ENCODE measurements at places on chromosomes 16 and 17.

GRCh38 chr16:7405166-7405565, 72.5 kb downstream of the RBFOX1 start:
- peak; percentile 58 for DNase-seq

- DNase-seq = no peak
These were observed 394 bp upstream of the NME4 start for GRCh38 chr16:396605-397004.

DNA sequence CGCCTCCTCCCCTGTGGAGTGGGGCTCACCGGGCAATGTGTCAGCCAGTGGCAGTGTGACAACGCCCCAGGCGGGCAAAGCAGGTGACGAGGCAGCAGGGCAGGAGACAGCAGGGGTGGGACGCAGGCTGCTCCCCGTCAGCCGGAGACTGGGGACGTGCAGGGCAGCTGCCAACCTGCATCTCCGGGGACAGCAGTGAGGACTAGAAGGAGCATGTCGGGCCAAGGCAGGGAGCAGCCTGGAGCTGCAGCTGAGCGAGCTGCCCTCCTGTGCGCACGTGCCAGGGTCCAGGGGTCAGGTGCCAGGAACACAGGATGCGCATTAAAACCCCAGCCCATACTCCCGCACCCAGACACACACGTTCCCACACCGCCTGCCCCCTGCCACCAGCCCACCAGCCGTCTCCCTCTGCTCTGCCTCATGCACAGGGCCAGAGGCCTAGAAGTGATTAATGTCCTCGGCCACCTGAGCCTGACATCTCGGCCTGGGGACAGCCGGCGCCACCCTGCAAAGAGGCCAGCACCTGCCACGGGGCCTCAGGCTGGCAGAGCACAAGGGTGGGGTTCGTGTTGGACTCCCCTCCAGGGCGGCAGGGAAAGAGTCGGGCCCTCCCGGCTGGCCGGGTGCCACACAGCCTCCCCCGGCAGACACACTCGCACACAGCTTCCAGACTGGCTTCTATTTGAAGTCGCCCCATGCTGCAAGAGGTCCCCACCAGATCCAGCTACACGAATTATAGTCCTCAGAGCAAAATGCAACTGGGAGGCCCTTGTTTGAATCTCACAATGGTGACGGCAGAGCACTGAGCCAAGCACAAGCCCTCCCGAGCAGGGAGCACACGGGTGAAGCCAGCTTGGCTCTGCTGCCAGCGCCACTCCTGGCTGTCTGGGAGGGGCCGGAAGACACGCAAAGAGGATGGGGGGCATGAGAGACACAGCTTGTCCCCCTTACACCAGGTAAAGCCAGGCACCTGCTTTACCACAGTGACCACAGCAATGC, 90.4 kb downstream of the RBFOX3 start:
- DNase-seq = no peak

GRCh38 chr16:80794071-80794470, 10.3 kb downstream of the CDYL2 start:
- DNase-seq = no peak

- DNase-seq = no peak
These were observed 7.8 kb downstream of the BBS2 start for GRCh38 chr16:56512025-56512424.

- DNase-seq = no peak
These were observed 104.9 kb downstream of the AXIN2 start for GRCh38 chr17:65456368-65457151.

DNA sequence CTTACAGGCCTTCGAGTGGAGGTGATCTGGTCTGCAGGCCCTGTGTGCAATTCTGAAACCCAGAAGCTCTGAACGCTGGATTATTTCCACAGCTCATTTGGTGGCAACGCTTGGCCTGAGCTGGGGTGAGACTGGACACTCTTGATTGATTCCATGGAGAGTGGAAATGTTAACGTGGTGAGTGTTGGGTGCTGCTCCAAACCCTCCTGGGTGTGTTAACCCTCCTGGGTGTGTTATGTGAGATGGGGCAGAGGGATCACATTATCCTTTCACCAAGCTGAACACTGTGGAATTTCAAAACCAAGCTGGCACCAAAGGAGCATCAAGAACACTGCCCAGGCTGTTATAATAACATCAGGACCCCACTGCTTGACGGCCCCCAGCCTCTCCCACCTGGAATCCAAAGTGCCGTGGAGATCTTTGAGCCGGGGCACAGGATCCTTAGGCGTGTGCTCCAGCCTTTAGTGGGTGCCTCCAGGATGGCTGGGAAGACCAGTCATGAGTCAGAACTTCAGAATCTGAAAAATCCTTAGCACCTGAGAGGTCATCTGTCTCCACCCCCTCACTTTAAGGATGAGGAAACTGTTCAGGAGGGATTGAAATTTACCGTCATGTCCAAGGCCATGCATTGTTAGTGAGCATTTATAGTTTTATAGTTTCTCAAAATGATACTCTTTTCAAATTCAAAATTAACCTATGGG, 75.0 kb downstream of the RPTOR start:
- no peak for DNase-seq

- no peak for DNase-seq
These were observed 7.4 kb upstream of the TMEM220 start for GRCh38 chr17:10737168-10737622.

- no peak for DNase-seq
These were observed 42.5 kb downstream of the ERN1 start for GRCh38 chr17:64087252-64088005.

DNA sequence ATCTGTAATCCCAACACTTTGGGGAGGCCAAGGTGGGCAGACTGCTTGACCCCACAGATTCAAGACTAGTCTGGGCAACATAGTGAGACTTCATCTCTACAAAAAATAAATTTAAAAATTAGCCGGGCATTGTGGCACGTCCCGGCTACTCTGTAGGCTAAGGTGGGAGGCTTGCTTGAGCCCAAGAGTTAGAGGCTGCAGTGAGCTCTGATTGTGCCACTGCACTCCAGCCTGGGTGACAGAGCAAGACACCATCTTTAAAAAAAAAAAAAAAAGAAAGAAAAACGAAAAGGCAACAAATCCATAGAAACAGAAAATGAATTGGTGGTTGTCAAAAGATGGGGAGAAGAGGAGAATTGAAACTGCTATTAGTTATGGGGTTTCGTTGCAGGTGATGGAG, 27.7 kb downstream of the NCOR1 start:
- DNase-seq = no peak

GRCh38 chr16:3761375-3762106, 44.2 kb upstream of the TRAP1 start:
- no peak for DNase-seq

- DNase-seq = peak; percentile 75
These were observed at the start of gene AKAP1 for GRCh38 chr17:57084802-57085447. Gene AKAP1 (plus strand): TSS chr17:57085246. CDS start chr17:57105465, 20,219 bp downstream.

GRCh38 chr17:71634376-71634775, 486.4 kb upstream of the SOX9 start:
- DNase-seq = no peak

GRCh38 chr16:17134586-17134985, 336.2 kb downstream of the XYLT1 start:
- DNase-seq = no peak

GRCh38 chr17:70848785-70849184, 679.5 kb downstream of the KCNJ2 start:
- DNase-seq = no peak

DNA sequence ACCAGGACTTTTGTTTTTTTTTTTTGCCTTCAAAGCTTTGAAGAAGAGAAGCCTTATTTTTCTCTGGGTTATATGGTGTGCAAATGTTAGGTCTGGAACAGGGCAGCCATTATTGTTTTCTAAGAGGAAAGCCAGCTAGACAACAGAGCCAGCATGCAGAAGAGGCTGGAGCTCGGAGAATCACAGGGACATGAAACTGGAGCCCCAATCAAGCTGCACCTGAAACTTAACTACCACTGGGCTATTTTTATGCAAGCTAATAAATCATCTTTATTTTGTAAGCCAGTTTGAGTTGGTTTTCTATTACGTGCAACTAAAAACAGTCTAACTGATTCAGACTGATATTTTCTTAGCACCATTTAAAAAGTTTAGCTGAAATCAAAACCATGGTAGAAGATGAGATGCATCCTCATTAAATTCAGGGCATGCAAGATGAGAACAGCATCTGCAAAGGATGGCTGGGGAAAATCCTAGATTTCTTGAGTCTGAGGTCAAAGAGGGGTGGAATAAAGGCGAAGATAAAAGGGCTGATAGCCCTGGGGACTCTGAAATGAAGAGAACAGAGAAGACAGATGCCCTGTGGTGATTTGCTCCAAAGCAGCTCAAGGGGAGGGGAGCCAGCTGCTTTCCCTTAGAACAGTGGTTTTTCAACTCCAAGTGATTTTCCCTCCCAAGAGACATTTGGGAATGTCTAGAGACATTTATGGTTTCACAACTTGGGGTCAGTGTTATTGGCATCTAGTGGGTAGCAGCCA, 177.1 kb upstream of the WSCD1 start:
- DNase-seq = no peak

DNA sequence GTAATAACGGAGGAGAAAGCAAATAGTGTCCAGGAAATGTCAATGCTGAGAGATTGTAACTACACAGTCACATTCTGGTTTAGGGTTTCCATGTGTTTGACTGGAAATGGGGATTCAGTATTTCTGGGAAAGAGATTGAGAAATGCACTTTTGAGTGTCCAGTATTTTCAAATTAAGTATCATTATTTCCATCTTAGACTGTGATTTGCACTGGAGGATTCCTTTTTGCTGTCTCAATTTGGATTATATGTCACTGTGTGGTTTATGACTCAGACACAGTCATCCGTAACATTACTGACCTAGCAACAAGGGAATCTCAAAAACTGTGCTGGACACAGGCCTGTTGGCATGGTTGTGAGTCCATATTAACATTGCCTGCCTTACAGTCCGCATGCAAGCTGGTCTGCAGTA, 681.4 kb downstream of the CDH11 start:
- DNase-seq = no peak

- DNase-seq = no peak
These were observed at the start of gene SYNGR2 for GRCh38 chr17:78168242-78168902. Gene SYNGR2 (plus strand): TSS chr17:78168581. CDS start chr17:78168617, 36 bp downstream.

DNA sequence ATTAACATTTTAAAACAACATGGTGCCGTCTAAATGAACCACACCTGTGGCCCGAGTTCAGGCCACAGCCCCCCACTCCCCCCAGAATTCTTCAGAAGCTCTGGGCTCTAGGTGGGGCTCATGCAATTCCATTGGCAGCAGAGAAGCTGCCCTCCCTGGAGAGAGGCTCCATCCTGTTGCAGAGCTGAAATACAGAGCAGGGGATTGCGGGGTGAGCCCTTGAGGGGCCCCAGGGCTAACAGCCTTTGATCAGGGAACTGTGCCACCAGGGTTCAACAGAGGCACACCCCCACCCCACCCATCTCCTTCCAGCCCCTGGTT, 69.3 kb downstream of the ABR start:
- DNase-seq = no peak

GRCh38 chr16:84156342-84156784, 11.3 kb downstream of the DNAAF1 start:
- DNase-seq = no peak

GRCh38 chr16:86826941-86827340, 248.6 kb downstream of the FOXL1 start:
- DNase-seq = no peak

DNA sequence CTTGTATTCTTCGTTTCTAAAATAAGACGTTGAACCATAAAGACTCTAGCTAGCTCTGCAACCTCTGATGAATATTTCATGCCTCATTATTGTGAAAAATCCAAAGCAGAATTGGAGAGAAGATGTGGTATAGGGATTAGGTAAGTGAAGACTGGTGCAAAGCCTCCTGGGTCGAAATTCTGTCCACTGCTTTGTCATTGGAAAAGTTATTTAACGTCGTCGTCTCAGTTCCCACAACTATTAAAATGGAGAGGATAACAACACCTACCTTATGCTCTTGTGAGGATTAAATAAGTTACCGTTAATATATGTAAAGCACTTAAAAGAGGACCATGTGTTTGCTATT, 1.4 kb upstream of the PRPSAP2 start:
- DNase-seq = no peak

GRCh38 chr17:48537316-48537715, 6.5 kb upstream of the HOXB1 start:
- no peak for DNase-seq

DNA sequence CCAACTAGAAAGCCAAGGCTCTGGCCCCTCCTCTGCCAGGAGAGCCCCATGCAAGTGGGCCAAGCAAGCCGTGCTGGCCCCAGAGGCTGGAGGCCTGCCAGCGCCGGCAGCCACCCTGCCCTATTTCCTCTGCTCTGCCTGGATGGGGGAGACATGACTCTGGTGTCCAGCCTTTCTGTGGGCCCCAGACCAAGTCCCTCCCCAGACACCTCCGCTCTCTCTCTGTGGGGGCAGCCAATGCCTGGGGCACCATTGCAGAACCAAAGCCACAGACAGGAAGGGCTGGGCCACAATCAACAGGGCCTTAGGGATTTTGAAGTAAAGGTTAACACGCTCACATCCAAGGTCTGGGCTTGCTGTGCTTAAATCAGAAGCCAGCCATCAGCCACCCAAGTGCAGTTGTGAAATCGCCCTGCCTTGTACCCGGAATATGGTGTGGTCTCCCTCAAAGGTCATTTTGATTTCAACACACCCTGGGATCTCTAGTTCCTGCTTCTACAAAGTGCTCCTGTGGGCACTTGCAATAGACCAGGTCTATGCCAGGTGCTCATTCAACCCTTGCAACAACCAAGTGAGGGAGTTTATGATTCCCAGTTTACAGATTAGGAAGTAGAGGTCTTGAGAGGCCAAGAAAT, 63.5 kb upstream of the TEX2 start:
- no peak for DNase-seq

- DNase-seq = no peak
These were observed at the start of gene DOC2B for GRCh38 chr17:181245-182049. Gene DOC2B (minus strand): TSS chr17:181650. CDS start chr17:181479, 171 bp downstream.

Measured in NCI-H187 treated with DMSO at 0.1 percent for 48 hours (cell line).